ENCODE measurements at places on chromosomes 12 and 14.

GRCh38 chr14:65303190-65303898 lies 109.2 kb upstream of the FUT8 start:
- DNase-seq, result no peak

DNA sequence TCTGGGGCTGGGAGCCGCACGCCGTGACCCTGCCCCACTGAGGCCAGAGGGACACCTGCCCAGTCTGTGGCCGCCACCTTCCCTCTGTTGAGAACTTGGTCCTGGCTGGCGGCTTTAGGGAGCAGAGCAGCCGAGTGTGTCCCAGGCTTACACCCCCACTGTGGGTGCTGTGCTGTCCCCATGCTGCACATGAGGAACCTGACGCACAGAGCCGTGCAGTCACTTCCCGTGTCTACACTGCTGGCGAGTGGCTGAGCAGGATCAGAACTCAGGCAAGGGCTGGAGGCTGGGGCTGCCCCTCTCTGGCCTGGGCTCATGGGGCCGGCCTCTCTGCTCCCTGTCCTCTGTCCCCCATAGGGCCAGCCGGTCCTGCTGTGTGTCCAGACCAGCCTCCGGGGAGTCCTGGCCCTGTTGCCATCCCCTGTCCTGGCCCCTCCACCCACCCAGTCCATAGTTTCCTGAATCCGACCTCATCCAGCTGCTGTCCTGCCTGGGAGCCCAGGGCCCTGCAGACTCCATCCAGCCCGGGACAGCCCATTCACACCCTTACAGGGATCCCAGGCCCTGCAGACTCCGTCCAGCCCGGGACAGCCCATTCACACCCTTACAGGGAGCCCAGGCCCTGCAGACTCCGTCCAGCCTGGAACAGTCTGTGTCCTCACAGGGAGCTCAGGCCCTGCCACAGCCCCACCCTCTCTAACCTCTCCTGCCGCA lies 10.3 kb downstream of the FBRSL1 start:
- no peak for DNase-seq

- DNase-seq, result no peak
Observed at GRCh38 chr14:84584511-84584910, 945.4 kb upstream of the FLRT2 start.

GRCh38 chr12:100794441-100795173 lies at the start of gene ANO4:
ANO4 (plus strand) TSS chr12:100794776; CDS start chr12:100901786, 107,010 bp downstream.
- DNase-seq, result no peak

GRCh38 chr12:123119808-123120207 lies 31.1 kb downstream of the PITPNM2 start:
- no peak for DNase-seq

- no peak for DNase-seq
Observed at GRCh38 chr12:56420411-56420810, 28.8 kb downstream of the TIMELESS start.

DNA sequence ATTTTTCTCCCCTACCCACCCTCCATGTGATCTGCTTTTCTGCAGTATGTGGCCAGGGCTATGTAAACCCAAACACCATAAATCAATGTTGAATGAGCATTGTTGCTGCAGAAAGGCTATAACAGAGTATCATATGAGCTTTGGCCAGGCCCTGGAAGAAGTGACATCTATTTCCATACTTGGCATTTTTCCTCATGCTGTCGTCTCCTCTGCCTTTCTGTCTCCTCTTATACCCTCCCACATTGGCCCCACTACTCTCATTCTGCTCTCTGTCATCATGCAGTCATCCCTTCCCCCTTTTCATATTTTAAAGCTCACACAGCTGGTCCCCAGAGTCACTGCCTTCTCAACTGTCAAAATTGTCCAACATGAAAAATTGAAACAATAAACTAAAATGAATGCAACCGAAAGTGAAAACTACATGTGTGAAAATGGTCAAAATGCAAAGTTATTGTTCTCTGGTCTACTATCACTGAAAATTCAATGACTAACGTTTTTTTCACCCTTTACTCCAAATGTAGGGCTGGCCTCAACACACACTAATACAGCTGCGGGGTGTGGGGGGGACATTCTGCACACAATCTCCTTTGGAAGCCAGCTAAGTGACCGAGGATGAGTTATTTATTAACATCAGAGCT lies 290.7 kb upstream of the TMPO start:
- DNase-seq, result no peak

- DNase-seq, result no peak
Observed at GRCh38 chr12:128652136-128652751, 171.5 kb downstream of the SLC15A4 start.

DNA sequence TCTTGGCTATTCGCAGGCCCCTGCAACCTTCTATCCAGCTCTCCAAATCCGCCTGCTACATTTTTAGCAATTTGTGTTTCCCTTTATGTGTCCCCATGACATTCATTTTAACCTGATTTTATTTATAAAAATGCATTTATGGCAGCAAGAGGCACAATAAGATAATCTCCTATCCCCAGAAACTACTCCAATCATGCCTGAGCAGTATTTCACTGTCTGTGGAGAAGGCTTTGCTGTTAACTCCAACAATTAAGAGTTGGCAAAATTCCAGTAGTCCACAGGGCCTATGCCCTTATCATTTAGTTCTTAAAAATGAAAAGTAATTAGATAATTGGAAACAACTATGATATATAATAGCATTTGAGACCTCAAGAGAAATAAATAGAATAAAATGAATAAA lies 462.4 kb downstream of the TRHDE start:
- DNase-seq, result no peak

- DNase-seq, result no peak
Observed at GRCh38 chr12:52832451-52832850, 1.7 kb downstream of the KRT79 start.

DNA sequence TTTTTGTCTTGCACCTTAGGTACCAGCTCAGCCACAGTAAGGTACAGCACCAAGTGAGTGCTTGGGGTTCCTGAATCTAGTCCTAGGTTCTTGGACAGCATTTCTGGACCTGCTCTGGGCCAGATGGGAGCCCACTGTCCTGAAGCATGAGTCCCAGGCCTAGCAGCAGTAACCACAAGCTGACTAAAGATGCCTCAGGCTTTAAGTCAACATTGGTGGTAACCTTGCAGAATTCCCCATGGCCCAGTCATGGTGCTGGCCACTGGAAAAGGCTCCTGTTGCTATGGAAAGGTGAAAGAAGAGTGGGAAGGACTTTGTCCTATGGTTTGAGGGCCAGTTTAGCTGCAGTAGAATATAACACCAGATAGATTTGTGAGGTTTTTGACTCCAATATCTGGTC lies 86.9 kb upstream of the CLEC14A start:
- DNase-seq, result no peak

- no peak for DNase-seq
Observed at GRCh38 chr12:103652808-103653207, 65.7 kb downstream of the STAB2 start.

DNA sequence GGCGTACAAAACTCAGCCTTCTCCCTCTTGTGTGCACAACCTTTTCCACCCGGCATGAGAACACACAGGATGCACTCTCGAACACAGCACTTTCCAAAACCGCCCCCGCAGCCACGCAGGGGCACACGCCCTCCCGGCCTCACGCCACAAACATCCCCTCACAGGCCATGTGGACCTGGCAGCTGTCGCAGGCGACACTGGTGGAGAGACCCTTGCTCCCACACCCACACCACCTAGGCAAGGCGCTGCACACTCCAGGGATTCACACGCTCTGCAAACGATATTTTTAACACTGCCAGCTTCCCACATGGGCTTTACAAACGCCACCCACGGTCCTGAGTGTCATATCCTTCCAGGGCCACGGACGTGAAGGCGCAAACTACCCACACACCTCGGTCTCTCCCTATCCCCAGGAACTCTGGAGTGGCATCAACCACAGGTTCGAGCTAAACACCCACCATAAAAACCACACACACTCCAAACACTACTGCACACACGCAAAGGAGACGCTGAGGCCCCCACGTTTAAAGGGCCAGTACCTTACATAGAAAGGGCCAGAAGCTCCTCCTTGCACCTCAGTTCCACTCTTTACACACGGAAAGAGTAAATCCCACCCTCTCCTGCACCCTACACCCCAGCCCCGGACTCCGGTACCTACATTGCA lies 12.4 kb upstream of the ITGB7 start:
- DNase-seq, result no peak

DNA sequence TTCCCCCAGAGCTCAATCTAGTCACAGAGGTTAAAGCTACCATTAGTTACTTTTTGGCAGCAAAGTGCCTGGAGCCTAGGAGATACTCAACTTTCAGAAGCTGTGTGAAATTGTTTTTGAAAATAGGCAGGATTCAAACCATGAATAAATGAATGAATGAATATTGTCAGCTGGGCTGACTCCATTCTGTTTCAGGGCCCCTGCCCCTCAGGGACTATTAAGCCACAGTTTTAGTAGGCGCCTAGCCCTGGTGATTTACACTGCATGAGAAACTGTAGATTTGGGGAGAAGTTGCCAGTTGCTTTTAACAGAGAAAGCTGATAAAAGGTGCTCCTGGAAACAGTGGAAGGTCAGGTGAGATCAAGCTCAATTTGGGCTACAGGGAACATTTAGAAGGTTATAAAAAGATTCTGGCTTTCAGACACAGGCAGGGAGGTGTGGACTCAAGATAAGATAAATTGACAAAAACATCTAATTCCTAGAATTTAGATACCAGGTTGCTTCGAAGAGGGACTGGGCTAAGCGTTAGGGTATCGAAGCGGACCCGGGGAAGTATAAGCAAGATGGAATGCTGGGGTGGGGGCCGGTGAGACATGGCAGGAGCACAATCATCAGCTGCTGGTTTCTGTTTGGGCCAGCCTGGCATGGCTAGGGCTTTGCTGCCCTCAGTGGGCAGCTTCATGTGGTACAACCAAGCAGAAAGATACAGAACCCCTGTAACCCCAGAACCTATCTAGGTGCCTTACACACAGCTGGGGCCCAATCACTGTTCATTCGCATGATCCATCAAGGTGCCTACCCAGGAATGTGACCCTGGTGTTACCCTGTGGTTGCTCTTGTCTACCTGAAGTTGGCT lies 14.9 kb upstream of the CELA1 start:
- DNase-seq, result no peak

DNA sequence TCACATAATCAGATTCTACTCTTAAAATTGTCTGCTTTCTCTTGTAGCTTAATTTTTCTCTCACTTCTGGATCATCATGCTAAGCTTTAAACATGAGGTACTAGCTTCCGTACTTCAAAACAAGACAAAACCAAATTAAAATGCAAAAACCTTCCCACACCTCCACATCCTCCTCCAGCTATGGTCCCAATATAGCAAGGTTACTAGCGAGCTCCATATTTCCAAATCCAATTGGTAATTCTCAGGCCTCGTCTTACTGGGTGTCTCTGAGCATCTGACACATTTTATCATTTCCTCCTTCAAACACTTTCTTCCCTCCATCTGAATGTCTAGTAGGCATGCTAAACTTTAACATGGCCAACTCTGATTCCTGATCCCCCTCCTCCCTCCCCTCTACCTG lies 7.9 kb upstream of the PAPOLA start:
- no peak for DNase-seq

GRCh38 chr14:55583942-55584468 lies 4.0 kb downstream of the KTN1 start:
- DNase-seq, result no peak

- peak; percentile 99 for DNase-seq
Observed at GRCh38 chr14:101947904-101948665, 16.3 kb upstream of the DYNC1H1 start.

GRCh38 chr12:96752211-96752610 lies 154.8 kb upstream of the NEDD1 start:
- DNase-seq, result no peak

- DNase-seq, result no peak
Observed at GRCh38 chr12:22230280-22230794, 104.2 kb downstream of the ST8SIA1 start.

DNA sequence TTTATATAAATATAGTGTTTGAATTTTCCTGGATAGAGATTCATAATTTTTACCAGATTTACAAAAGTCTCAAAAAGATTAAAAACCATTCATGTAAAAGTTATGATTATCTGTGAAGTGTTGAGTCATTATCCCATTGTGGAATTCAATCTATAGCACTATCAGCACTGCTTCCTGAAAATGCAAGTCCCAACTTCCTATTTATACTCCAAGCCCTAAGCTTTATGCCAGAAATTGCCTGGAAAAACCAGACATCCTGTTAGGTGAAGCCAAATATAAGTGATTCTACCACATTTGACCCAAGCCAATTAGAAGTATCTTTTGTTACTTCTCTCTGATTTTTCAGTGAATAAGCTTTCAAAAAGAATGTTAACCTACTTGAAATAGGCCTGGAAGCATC lies 129.1 kb downstream of the GPR135 start:
- no peak for DNase-seq

- no peak for DNase-seq
Observed at GRCh38 chr14:87961246-87961645, 31.7 kb downstream of the GALC start.

GRCh38 chr12:19991146-19991545 lies 377.2 kb upstream of the PDE3A start:
- no peak for DNase-seq

- no peak for DNase-seq
Observed at GRCh38 chr12:105570944-105571343, 240.5 kb downstream of the C12orf75 start.

DNA sequence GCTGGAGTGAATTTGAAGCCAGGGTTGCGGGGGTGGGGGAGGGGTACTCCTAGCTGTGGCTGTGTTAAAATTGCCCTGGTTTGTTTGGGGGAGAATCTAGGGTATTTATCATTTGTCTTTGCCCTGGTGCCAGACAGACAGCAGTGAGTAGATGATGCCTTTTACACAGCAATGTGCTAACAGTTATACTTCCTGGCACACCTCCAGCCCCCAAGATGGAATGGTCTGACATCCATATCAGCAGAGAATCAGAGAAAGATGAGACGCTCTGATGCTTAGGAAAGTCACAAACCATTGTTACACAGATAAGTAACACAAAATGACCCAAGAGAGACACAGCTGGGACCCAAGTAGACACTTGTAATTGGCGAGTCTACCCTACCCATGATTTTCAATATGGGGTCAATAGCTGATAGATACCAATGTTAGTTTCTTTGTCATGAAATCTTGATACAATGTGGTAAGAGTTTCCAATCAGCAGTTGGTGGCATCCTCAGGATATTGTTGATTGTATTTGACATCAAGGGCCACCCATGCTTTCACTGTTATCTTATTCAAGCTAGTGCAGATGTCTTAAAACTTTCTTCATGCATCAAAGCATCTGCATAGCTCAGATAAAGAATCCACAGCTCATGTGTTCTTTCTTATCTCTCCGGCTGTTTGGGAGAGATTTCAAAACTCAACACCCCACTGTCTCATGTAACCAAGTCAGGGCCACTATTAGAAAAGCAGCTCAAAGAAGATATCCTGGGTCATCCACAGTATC lies 2.6 kb upstream of the PRKAB1 start:
- no peak for DNase-seq
